DND-41 (cell line): ENCODE measurements at places on chromosomes 3 and 15.

DNA sequence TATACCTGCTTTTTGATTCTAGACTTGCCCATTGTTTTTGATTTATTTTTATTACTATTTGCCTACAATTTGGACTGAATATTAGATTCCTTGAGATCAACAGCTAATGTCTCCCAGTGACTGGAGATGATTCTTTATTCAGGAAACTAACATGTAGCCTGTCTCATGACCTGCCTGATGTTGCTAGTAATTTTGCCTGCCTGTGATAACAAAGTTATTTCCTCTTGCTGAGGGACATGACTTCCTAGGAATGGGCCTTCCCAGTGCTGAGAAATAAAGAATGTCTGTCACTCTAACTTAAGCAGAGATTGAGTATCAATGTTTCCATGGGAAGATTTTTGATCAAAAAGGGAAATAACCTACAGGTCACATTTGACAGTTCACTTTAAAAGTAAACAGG lies 13.4 kb upstream of the NPHP3 start:
- H3K27me3 ChIP-seq, result peaks cover 28% of the 10 kb centered on the region
- H3K27ac ChIP-seq, result no peak overlapping the region
- no peak for DNase-seq
- no peaks in the 10 kb centered on the region for H3K4me1 ChIP-seq
- H3K4me3 ChIP-seq, result no peak overlapping the region
- no peaks in the 10 kb centered on the region for H3K36me3 ChIP-seq

GRCh38 chr15:76936671-76937070 lies 5.1 kb downstream of the RCN2 start:
- H3K4me3 ChIP-seq, result no peak overlapping the region
- DNase-seq, result no peak
- peaks cover 49% of the 10 kb centered on the region for H3K36me3 ChIP-seq
- H3K27me3 ChIP-seq, result no peaks in the 10 kb centered on the region
- H3K4me1 ChIP-seq, result peaks cover 26% of the 10 kb centered on the region

- no peaks in the 10 kb centered on the region for H3K4me1 ChIP-seq
- H3K4me3 ChIP-seq, result no peak overlapping the region
- H3K36me3 ChIP-seq, result no peaks in the 10 kb centered on the region
- no peak for DNase-seq
- peaks cover 6% of the 10 kb centered on the region for H3K27me3 ChIP-seq
These were observed 1.8 kb downstream of the IGDCC3 start for GRCh38 chr15:65375871-65376607.

DNA sequence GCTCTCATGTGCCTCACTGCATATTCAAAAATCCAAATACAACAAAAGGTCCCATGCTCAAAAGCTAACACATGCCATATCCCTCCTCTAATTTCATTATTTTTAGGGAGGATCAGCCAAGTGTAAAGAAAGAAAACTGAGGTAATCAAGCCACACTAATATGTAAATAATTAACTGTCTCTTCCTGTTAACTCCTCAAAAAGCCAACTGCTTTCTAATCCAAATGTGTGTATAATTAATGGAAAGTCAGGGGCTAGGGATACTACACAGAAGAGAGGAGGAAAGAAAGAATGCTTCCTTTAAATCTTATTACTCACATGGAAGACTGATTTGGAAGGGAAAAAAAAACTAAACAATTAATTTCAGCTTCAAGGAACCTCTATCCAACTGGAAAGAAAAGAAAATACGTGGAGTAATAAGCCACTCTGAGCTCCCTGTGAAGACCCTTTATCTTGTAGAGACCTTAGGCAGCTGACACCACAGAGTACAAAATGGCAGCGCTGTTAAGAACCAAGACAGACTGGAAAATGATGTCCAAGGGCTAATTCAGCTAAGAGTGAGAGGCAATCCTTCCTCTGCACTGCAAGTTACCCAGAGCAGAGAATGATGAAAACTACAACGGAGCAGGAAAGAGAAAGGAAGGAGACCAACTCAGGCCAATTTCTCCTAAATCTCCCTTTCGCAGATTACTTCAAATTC lies 56.8 kb downstream of the ZNF148 start:
- no peak overlapping the region for H3K27ac ChIP-seq
- H3K36me3 ChIP-seq, result peaks cover 29% of the 10 kb centered on the region
- H3K4me1 ChIP-seq, result no peaks in the 10 kb centered on the region

DNA sequence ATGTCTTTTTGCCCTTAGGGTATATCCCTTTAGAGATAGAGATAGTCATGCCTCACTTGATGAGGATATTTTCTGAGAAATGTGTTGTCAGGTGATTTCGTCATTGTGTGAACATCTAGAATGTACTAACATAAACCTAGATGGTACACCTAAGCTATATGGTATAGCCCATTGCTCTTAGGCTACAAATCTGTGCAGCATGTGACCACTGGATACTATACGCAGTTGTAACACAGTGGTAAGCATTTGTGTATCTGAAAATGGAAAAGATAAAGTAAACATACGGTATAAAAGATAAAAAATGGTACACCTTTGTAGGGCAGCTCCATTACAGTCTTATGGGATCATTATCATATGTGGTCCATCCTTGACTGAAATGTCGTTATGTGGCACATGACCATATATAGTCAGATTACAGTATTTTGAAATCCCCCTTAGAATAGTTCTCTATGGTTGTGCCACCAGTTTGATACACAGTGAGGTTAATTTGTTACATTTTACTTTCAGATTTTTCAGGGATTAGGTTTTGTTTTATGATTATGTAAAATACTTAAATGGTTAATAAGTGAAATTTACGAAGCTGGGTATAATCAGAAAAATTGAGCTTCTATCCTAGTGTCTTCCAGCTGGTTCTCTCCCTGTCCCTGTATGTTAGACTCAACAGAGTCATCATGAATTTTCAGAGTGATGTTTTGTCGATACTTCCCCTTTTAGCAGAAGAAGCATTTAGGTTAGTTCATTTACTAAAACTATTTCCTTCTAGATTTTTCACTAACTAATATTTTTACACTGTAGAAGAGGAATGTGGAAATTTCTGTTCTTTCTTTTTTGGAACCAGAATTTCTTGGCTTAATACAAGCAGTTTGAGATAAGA lies 12.8 kb downstream of the SETD5 start:
- no peak overlapping the region for H3K4me3 ChIP-seq
- no peaks in the 10 kb centered on the region for H3K27me3 ChIP-seq
- H3K27ac ChIP-seq, result no peak overlapping the region

DNA sequence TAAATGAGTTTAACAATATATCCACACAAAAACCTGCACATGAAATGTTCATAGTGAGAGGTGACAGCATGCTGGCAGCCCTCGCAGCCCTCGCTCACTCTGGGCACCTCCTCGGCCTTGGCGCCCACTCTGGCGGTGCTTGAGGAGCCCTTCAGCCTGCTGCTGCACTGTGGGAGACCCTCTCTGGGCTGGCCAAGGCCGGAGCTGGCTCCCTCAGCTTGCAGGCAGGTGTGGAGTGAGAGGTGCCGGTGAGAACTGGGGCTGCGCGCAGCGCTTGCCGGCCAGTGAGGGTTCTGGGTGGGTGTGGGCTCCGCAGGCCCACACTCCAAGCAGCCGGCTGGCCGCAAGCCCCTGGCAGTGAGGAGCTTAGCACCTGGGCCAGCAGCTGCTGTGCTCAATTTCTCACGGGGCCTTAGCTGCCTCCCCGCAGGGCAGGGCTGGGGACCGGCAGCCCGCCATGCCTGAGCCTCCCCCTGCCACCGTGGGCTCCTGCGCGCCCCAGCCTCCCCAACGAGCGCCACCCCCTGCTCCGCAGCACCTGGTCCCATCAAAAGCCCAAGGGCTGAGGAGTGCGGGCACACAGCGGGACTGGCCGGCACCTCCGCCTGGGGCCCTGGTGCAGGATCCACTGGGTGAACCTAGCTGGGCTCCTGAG lies 3.4 kb downstream of the CCDC13 start:
- H3K4me1 ChIP-seq, result no peaks in the 10 kb centered on the region
- no peaks in the 10 kb centered on the region for H3K27me3 ChIP-seq
- H3K27ac ChIP-seq, result no peak overlapping the region
- no peaks in the 10 kb centered on the region for H3K36me3 ChIP-seq
- H3K4me3 ChIP-seq, result no peak overlapping the region

DNA sequence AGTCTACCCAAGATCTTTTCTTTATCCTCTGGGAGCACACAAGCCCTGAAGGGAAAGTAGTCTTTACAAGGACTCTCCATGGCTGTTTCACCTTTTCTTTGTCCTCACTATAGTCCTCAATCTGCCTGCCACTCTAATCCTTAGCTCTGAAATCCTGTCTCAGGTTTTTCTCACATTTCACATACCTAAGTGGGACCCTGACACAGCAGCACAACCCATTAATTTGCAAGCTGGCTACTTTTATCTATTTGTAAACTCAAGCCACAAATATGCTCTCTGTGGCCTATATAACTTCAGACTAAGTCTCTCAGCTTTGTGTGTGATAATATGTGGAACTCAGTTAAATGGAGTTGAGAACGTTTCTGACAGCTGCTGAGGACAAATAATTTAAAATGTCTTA lies 19.8 kb downstream of the SIN3A start:
- no peak overlapping the region for H3K4me3 ChIP-seq
- no peaks in the 10 kb centered on the region for H3K4me1 ChIP-seq
- peaks cover 51% of the 10 kb centered on the region for H3K36me3 ChIP-seq

- no peak overlapping the region for H3K4me3 ChIP-seq
- H3K27me3 ChIP-seq, result no peaks in the 10 kb centered on the region
- no peak for DNase-seq
- no peak overlapping the region for H3K27ac ChIP-seq
- no peaks in the 10 kb centered on the region for H3K36me3 ChIP-seq
These were observed 178.7 kb upstream of the MCTP2 start for GRCh38 chr15:94052711-94053110.

DNA sequence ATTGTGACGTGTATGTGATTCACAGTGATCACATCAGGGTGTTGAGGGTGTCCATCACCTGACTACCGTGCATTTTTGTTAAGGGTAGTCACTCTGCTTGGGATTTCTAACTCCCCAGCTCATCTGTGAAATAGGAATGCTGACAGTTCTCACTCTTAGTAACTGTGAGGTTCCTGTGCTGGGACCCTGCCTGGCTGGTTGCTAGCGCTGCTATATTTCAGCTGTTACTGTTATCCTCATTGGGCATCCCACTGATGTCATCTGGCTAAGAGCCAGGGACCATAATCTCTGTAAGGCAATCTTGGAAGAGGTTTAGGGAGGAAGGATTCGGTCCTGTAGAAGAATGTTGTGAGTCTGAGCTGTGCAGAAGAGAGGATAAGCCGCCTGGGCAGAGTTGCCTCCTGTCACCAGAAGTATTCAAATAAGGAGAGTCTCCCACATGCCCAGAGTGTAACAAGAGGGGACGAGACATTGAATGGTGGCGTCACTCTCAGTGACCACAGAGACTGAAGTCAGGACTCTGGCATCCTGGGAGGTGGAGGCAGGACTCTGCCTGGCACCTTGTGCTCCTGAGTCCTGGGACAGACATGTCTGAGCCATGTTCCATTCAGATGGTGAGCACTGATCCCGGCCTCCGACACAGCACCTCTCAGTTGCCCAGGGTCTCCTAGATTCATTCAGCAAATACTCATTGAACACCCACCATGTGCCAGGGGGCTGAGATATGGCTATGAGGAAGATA lies 52.2 kb downstream of the FBLN2 start:
- H3K27me3 ChIP-seq, result peaks cover 5% of the 10 kb centered on the region
- H3K27ac ChIP-seq, result no peak overlapping the region
- no peaks in the 10 kb centered on the region for H3K36me3 ChIP-seq
- H3K4me3 ChIP-seq, result no peak overlapping the region

DNA sequence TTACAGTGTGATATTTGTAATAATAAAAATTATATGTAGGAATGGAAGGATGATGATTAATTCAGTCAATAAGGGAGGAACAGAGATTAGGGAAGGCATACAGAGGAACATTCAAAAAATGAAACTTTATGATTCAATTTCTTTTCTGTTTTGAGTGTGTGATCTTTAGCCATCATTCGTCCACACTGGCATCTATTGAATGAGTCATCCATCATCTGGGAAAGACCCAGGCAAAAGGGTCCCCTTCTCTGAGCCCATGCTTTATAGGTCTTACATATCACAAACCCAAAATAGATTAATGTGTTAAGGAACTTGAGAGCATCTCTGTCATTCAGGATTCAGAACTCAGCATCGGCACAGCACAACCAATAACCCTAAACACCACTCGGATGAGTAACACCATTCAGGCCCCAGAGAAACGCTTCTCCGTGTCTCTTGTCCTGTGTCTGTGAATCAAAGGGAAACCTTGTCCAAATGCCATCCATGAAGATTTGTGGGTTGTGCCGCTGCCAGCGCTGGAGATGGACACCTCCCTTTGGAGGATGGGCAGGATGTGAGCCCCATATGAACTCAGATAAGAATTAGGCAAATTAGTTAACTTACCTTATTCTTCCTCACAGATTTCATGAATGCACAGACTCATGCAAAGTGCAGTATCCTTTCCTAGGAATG lies 21.7 kb upstream of the TPM1 start:
- H3K4me3 ChIP-seq, result no peak overlapping the region
- H3K36me3 ChIP-seq, result no peaks in the 10 kb centered on the region
- no peaks in the 10 kb centered on the region for H3K4me1 ChIP-seq
- DNase-seq, result no peak

DNA sequence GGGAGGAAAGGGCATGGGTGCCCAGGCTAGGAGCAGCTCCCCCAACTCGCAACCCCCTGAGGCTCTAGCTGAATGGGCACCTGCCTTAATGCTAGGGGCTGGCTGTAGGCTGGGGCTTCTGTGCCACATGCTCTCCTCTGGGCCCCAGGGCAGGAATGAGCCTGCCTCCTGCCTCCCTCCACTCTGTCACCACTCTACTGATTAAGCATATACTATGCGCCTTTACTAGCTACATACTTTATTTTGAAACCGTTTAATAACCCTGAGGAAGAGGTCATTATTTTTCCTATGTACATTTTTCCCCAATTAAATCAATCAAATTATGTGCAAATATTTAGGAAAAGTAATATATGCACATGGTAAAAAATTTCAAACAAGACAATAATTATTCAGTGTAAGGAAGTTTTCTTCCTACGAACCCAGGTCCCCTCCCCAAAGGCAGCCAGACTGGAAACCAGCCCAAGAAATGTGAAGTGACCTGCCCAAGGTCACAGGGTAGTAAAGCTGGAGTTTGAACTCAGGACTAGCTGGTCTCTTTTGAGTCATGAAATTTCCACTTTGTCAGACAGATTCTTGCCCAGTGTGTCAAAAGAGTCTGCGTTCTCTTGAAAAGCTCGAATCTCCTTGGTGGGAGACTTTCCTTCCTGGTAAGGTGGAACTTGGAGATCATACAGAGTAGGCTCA lies 122.5 kb downstream of the DNAJB8 start:
- H3K4me1 ChIP-seq, result no peaks in the 10 kb centered on the region
- H3K27me3 ChIP-seq, result no peaks in the 10 kb centered on the region
- peaks cover 30% of the 10 kb centered on the region for H3K36me3 ChIP-seq
- no peak for DNase-seq
- no peak overlapping the region for H3K4me3 ChIP-seq
